ENCODE measurements at places on chromosomes 16 and 17. TPM values are rescaled to one million over a fixed set of nuclear protein-coding genes. Genes with fewer than 3 reads are reported as not detected.
A peak's percentile ranks its signal among the peaks of the same experiment; 100 is the strongest.

- H3K4me1 ChIP-seq = no peaks in the 10 kb centered on the region
- no peak for DNase-seq
- no peak overlapping the region for H3K4me3 ChIP-seq
- peaks cover 5% of the 10 kb centered on the region for H3K27me3 ChIP-seq
- peaks cover 7% of the 10 kb centered on the region for H3K36me3 ChIP-seq
These were observed 8.1 kb upstream of the HS3ST6 start for GRCh38 chr16:1926271-1926670.

DNA sequence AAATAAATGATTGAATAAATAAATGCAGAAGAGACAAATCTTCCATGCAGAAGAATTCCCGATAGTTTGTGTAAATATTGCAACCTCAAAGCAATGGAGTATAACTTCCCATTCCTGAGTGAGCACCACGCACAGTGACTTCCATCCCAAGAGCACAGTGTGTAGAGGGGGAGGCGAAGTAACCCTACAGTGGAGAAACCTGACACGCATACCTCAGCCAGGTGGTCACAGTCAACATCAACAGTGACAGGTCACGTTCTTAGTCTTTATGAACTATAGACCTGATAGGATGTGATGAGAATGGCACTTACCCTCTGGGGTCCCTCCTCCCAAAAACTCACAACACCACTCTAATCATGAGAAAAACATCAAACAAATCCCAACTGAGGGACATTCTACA is 111.6 kb downstream of the DYNLRB2 start:
- H3K4me1 ChIP-seq = no peaks in the 10 kb centered on the region
- H3K27me3 ChIP-seq = no peaks in the 10 kb centered on the region
- H3K4me3 ChIP-seq = no peak overlapping the region
- peaks cover 11% of the 10 kb centered on the region for H3K36me3 ChIP-seq
- H3K27ac ChIP-seq = no peak overlapping the region

GRCh38 chr16:12568438-12568837 is 235.2 kb downstream of the CPPED1 start:
- no peak overlapping the region for H3K27ac ChIP-seq
- no peaks in the 10 kb centered on the region for H3K27me3 ChIP-seq
- no peaks in the 10 kb centered on the region for H3K4me1 ChIP-seq
- no peaks in the 10 kb centered on the region for H3K36me3 ChIP-seq

DNA sequence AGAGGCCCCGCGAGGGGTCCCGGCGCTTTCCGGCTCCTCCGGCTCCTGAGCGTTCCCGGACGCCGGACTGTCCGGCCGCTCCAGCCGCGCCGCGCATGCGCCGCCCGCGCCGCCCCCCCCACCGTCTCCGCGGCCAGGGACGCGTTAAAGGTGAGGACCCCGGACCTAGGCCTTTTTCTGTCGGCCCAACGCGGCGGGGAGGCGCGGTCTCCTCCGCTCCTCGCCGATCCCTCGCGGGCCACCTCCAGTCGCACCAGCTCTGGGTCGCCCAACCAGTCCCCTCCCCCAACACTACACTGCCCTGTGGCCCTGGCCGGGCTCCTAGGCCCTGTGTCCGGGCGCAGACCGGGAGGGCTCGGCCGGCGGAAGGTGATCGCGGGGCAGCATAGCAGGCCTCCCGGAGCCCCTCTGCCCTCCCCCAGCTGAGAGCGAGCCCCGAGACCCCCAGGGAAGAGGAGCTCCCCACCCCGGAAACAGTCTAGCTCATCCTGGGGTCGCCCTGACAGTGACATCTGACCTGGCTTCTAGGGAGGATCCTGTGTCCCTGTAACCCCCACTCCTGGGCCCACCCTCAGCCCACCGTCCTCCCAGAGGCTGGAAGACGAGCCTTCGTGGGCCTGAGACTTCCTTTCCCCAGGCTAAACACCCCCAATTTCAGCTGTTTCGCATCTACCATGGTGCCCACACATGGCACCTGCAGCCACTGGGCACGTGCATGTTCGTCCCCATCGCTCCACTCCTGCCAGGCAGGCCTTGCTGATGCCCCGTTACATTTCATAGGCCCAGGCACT is 14.7 kb upstream of the BCAR1 start:
- peak overlapping the region; percentile 73 for H3K27ac ChIP-seq
- peaks cover 14% of the 10 kb centered on the region for H3K36me3 ChIP-seq
- H3K4me1 ChIP-seq = peaks cover 17% of the 10 kb centered on the region

DNA sequence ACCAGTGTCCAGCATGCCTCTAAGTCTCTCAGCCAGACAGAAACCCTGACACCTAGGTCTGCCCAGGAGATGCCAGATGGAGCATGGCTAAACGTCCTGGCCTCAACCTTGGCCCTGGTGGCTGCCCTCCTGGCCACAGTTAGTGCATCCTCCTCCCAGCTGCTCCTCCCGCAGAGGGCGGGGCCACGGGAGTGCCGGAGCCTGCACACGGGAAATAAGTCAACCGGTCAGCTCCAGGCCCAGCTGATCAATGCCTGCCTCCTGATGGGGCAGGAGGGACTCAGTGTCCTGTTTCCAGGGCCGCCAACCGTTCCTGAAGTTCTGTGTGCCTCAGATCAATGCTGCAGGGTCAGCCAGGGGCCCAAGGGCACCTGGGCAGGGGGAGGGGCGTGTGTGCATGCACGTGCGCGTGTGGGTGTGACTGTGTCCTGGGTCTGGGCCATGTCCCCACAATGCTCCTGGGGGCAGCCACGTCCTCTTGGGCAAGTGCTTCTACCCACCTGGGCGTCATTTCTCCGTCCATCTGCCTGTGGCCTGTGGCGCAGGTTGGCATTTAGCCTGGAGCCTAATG is 4.6 kb upstream of the KCNJ12 start:
- no peak overlapping the region for H3K27ac ChIP-seq
- DNase-seq = no peak
- no peaks in the 10 kb centered on the region for H3K36me3 ChIP-seq
- H3K4me3 ChIP-seq = no peak overlapping the region
- H3K4me1 ChIP-seq = peaks cover 6% of the 10 kb centered on the region

DNA sequence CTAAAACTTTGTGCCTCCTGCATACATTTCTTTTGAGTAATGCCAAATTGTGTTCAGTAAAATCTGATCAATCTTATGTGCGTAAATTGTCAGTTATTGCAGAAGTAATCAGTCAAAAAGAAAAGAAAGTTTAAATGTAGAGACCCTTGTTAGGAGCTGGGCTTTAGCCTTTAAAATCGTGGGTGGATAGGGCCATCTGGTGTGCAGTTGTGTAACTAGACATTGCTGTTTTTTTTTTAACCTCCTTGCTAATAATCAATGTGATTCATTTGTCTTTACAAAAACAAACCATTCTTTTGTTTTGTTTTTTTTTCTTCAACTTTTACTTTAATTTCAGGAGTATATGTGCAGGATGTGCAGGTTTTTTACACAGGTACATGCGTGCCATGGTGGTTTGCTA is 5.3 kb upstream of the WWOX start:
- DNase-seq = no peak
- H3K4me1 ChIP-seq = peaks cover 10% of the 10 kb centered on the region
- H3K27me3 ChIP-seq = peaks cover 12% of the 10 kb centered on the region
- no peak overlapping the region for H3K27ac ChIP-seq
- H3K36me3 ChIP-seq = peaks cover 4% of the 10 kb centered on the region
- no peak overlapping the region for H3K4me3 ChIP-seq

DNA sequence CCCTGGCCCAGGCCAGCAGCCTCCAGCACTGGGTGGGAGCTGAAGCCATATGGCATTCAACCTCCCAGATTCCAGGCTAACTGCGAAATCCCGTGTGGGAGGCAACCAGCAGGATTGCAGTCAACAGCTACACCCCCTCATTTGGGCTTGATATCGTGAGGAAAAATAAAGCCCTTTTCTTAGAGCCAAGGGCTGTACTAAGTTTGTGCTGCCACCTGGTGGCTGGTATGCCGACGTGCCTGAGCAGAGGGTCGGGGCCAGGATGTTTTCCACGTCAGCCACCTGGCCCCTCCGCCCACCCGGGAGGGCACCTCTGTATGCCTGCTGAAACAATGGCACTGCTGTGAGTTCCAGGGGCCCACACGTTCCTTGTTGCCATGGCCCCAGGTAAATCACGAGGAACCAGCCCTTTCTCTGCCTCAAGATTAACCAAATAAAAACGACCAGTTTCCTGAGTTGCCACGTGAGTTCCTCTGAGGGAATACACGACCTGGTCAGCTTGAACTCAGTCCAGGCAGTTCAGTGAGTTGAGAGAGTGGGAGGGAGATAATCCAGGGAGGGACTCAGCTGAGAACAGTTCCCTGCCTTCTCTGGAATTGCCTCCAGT is 9.0 kb downstream of the TMEM98 start:
- H3K27ac ChIP-seq = no peak overlapping the region
- H3K4me3 ChIP-seq = no peak overlapping the region
- DNase-seq = peak; percentile 58
- peaks cover 6% of the 10 kb centered on the region for H3K4me1 ChIP-seq
- H3K36me3 ChIP-seq = no peaks in the 10 kb centered on the region
- H3K27me3 ChIP-seq = no peaks in the 10 kb centered on the region

DNA sequence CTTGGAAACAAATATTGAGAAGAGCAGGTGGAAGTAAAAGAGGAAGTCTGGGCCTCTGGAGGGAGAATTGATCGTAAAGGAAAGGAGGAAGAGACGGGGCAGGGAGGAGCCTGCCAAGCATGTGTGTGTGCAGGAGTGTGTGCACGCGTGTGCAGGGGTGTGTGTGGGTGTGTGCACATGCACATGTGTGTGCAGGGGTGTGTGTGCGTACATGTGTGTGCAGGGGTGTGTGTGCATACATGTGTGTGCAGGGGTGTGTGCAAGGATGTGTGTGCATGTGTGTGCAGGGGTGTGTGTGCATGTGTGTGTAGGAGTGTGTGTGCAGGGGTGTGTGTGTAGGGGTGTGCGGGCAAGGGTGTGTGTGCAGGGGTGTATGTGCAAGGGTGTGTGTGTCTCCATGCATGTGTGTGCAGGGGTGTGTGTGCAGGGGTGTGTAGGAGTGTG is 10.0 kb downstream of the CEP295NL start:
- H3K36me3 ChIP-seq = peaks cover 15% of the 10 kb centered on the region
- H3K27ac ChIP-seq = no peak overlapping the region
- DNase-seq = no peak
- no peaks in the 10 kb centered on the region for H3K4me1 ChIP-seq

GRCh38 chr17:50887705-50888245 is 21.6 kb upstream of the TOB1 start:
- no peak overlapping the region for H3K27ac ChIP-seq
- no peak for DNase-seq
- H3K36me3 ChIP-seq = no peaks in the 10 kb centered on the region
- H3K4me1 ChIP-seq = peaks cover 30% of the 10 kb centered on the region

DNA sequence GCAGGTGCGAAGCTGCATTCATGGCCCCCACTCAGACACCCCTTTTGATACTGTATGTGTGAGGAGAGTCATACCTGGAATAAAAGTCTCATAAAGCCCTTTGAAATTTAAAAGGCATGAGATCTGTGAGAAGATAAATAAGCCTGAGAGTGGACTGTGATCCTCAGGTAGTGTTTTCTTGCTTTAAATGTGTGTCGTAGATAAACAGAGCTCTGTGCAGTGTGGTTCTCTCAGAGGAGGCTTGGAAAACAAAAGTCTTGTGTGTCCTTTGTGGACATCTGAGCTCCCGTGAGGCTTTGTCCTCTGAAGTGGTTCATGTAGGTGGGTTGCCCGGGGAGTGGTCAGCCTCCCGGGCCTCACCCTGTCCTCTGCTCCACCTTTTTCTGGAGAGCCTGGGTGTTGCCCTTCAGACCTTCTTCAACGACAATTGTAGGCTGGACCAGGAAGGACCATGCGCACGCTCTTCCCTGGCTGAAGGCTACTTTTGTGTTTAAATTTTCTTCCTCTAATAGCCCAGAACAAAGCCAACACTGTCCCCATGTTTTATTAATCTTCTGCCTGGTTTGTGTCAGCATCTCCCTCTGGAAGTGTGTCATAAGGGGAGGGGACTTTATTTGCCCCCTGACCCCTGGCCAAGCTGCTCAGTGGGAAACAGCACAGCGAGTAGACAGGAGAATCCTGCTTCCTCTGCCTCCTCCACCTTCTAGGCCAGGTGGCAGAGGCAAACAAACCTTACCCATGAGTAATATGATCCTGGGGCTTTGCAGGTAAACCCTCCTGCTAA is 151.2 kb downstream of the MSI2 start:
- H3K4me3 ChIP-seq = no peak overlapping the region
- no peaks in the 10 kb centered on the region for H3K27me3 ChIP-seq
- H3K4me1 ChIP-seq = peaks cover 7% of the 10 kb centered on the region
- peaks cover 35% of the 10 kb centered on the region for H3K36me3 ChIP-seq
- no peak for DNase-seq
- no peak overlapping the region for H3K27ac ChIP-seq

DNA sequence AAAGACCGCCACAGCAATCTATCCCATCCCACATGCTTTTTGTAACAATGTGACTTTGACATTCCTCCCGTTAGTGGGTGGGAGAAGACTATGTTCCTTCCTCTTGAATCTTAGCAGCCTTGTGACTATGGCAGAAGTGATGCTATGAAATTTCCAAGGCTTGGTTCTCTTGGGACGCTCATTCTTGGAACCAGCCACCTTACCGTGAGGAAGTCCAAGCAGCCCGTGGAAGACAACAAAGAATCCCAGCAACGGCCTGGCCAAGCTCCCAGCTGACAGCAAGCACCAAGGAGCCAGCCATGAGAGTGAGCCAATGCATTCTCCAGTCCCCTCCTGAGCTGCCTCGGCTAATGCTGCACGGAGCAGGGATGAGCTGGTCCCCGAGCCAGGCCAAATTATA is 62.3 kb downstream of the VPS53 start:
- no peak overlapping the region for H3K27ac ChIP-seq
- DNase-seq = no peak
- H3K4me3 ChIP-seq = no peak overlapping the region
- H3K27me3 ChIP-seq = no peaks in the 10 kb centered on the region
- no peaks in the 10 kb centered on the region for H3K4me1 ChIP-seq

DNA sequence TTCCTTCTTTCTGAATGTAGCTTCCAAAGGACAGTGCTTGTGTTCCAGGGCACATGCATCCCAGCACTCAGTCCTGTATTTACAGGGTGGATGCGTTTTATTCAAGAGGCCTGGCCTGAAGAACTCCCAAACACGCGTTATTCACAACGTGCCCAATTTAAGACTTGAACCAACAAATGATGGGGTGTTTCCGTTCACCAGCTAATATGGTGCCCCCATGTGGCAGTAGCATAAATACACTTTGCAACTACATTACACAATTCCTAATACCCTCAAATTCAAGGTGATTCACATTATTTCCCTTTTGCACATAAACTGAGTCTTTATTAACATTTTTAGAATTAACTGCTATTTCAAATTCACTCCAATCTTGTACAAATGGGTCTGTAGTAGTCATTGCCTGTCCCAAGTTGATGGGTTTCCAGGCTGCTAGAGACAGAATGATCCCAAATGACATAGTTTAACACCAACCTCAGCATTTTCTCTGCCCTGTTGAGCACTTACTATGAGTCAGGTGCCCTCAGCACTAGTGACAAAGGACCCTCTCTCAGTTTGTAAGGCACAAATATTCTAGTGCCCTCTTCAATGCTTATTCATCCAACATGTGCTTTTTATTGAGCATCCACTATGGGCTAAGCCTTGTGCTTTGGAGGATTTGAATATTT is 26.9 kb downstream of the HSD17B2 start:
- no peak overlapping the region for H3K4me3 ChIP-seq
- H3K4me1 ChIP-seq = peaks cover 29% of the 10 kb centered on the region
- H3K27ac ChIP-seq = peak overlapping the region; percentile 98
- DNase-seq = peak; percentile 70

Gene AOC2
- total RNA-seq = 2.9 TPM

Gene HS3ST3B1
- total RNA-seq = 3.8 TPM

Gene ABCC11
- total RNA-seq = 0.20 TPM

Gene ODAD4
- total RNA-seq = 1.3 TPM

Gene ARRB2
- total RNA-seq = 25.1 TPM

Data from MCF 10A (cell line).